ENCODE measurements at places on chromosomes 3 and 15.
A peak's percentile ranks its signal among the peaks of the same experiment; 100 is the strongest.

- no peak for DNase-seq
Observed at GRCh38 chr3:15953841-15954240, 156.1 kb upstream of the ANKRD28 start.

DNA sequence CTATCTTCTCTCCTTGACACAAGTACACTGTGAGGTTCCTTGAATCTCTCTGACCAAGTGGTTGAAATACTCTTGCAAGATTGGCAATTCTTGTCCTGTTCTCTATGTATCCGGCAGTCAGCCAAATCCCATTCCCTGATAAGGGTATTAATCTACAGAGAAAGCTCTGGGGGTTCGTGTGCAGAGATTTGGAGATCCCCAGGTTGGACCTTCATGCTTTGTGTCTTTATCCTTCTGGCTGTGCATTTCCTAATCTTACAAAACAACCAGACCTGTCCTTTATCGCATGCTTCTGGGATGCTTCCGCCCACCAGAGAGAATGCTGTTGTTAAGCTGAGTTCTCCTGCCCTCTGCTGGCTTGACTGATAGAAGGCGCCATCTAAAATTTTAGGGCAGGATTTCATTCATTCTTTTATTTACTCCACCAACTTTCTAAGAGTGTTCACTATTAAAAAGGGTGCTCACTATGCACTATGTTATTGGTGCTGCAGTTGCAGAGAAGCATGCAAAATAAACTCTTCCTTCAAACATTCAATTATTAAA lies 8.6 kb upstream of the SST start:
- DNase-seq = peak; percentile 56

DNA sequence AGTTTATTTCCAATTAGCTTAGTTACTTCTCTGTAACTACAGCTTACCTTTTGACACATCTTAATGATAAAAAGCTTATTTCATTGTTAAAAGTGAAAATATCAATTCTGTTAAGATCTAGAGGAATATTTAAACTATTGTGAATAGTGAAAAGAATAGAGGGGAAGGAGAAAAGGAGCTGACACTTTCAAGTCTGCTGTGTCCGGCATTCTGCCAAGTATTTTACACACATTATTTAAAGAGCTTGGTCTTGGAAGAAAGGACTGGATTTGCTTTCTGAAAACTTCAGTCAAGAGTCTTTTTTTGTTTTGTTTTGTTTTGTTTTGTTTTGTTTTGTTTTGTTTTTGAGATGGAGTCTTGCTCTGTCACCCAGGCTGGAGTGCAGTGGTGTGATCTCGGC lies 34.8 kb downstream of the CCDC80 start:
- DNase-seq = no peak

- DNase-seq = no peak
Observed at GRCh38 chr3:111769992-111770352, 89.1 kb upstream of the PHLDB2 start.

GRCh38 chr15:37616215-37616614 lies 318.2 kb upstream of the TMCO5A start:
- DNase-seq = no peak

GRCh38 chr15:28191832-28192231 lies 92.7 kb upstream of the OCA2 start:
- DNase-seq = peak; percentile 8

DNA sequence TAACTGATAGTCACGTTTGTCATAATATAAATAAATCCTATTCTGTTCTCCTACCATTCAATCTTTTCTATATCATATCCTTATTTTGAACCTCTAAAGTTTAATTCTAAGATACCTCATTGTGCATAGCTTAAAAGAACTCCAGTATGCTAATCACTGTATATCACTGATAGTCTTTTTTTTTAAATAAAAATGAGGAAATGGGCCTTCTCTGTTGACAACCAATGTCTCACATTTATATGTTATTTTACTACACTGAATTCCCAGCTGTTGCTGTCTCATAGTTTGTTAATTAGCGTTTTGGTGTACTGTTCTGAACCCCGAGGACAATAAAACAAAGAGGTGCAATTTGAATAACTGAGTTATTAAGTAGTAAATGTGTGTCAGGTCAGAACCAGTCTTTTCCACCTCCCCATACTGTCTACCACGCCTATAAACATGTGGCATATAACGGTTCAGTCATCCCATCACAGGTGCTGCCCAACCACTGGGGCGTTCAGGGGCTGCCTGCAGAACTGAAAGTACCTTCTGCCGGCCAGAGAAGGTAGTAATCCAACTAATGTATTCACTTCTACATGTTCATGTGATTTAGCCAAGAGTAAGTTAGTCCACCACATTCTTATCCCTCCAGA lies 14.9 kb downstream of the CBLB start:
- DNase-seq = no peak

DNA sequence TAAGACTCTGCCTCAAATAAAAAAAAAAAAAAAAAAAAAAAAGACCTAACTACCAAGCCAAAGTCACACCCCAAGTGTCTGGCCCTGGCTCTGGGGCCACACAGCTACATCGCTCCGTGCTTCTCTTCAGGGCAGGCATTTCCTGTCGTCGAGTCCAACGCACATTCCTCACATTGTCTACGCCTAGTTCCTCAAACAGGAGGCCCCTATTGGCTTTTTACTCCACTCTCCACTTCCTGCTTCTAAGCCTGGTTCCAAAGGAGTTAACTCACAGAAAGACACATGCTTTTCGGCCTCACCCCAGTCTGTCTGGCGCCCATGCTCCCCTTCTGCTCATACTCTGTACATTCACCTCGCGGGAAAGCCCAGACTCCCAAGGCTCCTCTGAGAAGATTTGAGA lies 28.8 kb downstream of the KNG1 start:
- DNase-seq = no peak

- DNase-seq = no peak
Observed at GRCh38 chr15:85336880-85337279, 43.5 kb upstream of the AKAP13 start.

DNA sequence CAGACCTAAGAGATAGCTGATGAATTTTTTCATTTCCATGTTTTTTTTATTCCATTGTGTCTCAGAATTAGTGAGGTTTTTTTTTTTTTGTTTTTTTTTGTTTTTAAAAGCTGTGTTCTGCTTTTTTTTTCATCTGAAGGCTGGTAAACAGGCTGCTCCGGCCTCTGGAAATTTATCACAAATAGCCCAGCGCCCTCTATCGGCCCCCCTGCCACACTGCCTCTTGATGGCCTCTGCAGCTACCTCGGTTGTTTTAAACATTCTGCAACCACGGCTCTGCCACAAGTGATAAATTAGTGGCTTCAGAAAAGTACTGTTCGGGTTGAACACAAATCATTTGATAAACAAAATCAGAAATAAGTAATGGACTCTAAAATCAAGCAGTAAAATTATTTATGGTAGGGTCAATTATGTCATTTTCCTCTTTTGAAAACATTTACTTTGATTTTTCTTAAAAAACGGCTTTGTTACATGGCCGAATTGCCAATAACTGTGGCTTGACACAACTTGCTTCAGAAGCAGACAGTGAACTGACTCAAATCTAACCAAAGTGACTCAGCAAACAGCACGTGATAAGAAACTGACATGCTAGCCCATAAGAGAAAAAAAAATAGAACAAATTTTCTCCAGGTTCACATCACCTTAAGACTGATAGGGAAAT lies 87.8 kb downstream of the RSL24D1 start:
- DNase-seq = peak; percentile 67

DNA sequence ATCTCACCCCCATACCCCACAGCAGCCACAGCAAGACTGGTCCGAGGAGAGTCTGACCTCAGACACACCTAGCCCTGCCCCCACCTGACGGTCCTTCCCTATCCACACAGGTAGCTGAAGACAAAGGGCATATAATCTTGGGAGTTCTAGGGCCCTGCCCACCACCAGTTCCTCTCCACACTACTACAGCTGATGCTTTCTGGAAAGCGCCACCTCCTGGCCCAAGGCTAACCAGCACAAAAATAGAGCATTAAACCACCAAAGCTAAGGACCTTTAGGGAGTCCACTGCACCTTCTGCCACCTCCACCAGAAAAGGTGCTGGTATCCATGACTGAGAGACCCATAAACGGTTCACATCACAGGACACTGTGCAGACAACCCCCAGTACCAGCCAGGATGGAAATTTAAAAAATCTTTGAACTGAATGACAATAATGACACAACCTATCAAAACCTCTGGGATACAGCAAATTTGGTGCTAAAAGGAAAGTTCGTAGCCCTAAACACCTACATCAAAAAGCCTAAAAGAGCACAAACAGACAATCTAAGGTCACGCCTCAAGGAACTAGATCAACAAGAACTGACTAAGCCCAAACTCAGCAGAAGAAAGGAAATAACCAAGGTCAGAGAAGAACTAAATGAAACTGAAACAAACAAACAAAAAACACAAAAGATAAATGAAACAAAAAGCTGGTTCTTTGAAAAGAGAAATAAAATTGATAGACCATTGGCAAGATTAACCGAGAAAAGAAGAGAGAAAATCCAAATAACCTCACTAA lies 122.1 kb upstream of the TPRG1 start:
- DNase-seq = no peak

GRCh38 chr3:21889166-21889565 lies 138.2 kb upstream of the ZNF385D start:
- DNase-seq = no peak

DNA sequence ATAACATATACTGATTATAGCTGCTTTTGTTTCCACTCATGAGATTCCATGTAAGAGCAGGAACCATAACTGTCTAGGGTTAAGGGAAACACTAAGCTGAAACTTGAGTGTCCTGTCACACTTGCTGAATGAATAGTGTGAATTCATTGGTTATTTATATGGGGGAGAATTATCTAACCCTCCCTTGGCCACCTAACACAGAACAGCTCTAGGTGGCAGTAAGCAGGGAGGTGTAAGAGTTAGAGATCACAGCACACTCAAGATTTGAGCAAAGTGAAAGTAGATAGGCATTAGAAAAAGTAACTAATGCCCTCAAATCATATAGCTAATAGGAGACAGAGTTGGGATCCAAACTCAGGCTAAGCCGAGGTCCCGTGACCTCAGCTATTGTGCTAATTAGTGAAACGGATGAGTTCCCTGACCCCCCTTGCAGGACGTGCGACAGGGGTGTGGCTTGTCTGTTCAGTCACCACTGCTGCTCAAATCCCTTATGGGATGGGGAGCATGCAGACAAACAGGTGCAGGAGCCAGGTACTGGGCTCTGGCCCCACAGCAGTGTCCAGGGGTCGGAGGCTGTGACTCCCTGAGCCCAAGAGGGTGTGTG lies 27.7 kb upstream of the ANO10 start:
- peak; percentile 6 for DNase-seq

GRCh38 chr15:99326235-99326634 lies 75.0 kb downstream of the LRRC28 start:
- DNase-seq = no peak

- peak; percentile 18 for DNase-seq
Observed at GRCh38 chr3:12138044-12138443, 20.7 kb downstream of the TIMP4 start.

- DNase-seq = no peak
Observed at GRCh38 chr15:73264881-73265280, 103.9 kb downstream of the HCN4 start.

DNA sequence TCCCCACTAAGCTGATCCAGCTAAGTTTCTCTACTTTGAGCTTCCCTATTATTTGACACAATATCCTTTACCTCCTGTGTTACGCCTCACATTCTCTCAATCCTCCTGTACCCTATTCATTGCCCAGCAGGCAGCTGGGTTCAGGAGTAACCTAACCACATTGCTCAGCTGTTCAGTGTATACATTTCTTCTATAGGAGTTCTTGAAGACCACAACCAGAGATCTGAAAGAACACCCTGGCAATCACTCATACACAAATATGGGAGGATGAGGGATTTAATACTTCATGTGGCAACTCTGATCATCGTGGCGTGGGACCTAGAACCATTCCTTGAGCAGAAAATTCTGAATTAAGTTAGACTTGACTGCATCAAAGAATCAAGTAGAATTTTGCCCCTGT lies 346.8 kb upstream of the ARPP21 start:
- DNase-seq = no peak

DNA sequence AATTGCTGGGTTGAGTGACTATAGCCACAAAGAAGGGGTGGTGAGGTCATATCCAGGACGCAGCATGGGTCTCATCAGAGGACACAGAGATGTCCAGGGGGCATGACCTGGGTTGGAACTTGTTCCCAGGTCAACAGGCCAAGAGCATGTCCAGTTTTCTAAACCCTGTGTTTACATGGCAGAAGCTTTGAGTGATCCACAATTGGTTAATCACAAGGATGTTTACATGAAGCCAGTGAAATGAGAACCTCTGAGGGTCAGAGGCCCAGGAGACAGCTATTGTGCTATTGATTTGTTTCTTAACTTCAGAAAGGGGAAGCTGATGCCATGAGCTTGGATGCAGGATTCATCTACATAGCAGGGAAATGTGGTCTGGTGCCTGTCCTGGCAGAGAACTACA lies 42.2 kb upstream of the TOPBP1 start:
- DNase-seq = no peak

GRCh38 chr3:148816981-148817525 lies 10.6 kb upstream of the CPB1 start:
- no peak for DNase-seq

DNA sequence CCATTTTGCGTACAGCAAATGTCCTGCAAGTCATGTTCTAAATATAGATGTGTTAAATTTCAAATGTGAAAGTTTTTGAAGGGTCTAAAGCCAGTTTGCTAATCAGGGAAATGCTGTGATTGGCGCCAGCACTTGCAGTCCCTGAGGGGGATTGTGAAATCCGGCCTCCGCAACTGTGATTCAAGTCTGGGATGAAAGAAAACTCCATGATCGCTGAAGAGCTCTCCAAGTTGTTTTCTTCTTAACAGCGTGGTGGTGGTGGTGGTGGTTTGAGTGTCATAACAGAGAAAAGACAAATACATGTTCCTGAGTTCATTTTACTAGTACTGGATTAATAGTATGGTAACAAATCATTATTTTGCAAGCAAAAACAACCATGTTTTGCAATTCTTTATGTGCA lies 51.8 kb downstream of the MITF start:
- DNase-seq = no peak

GRCh38 chr15:100279446-100279845 lies 62.3 kb downstream of the ADAMTS17 start:
- DNase-seq = no peak

- peak; percentile 51 for DNase-seq
Observed at GRCh38 chr3:40780291-40780924, 255.6 kb downstream of the ZNF621 start.

GRCh38 chr3:27827041-27827440 lies 104.9 kb upstream of the EOMES start:
- no peak for DNase-seq

GRCh38 chr3:10480871-10481378 lies 24.5 kb downstream of the ATP2B2 start:
- DNase-seq = no peak

DNA sequence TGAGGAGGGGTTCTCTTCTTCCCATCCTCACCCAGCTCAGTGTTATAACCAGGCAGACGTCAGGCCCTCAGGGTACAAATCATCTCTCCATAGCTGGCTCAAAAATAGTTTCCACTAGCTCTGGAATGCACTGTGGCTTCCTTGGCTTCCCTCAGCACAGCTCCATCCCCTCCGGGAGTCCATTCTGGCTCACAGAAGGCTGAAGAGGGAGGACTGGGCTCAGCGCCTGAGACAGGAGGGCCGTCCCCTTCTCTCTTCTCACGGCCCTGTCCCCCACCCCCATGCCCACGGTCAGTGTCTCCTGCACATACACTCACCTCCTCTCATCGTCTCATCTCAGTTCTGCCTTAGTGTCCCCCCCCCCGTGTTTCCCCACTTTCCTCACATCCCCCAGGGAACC lies 50.1 kb downstream of the UMPS start:
- no peak for DNase-seq

- peak; percentile 49 for DNase-seq
Observed at GRCh38 chr3:163622384-163622783, 1455.9 kb downstream of the SI start.

GRCh38 chr15:75809986-75810750 lies 33.1 kb upstream of the UBE2Q2 start:
- no peak for DNase-seq

All from neuronal stem cell (in vitro differentiated cells).